ENCODE measurements at places on chromosomes 6 and 20.
A peak's percentile ranks its signal among the peaks of the same experiment; 100 is the strongest.

GRCh38 chr6:15519681-15520080 lies 143.1 kb downstream of the DTNBP1 start:
- no peak for DNase-seq

GRCh38 chr6:154981079-154981870 lies 13.8 kb upstream of the TIAM2 start:
- no peak for DNase-seq

DNA sequence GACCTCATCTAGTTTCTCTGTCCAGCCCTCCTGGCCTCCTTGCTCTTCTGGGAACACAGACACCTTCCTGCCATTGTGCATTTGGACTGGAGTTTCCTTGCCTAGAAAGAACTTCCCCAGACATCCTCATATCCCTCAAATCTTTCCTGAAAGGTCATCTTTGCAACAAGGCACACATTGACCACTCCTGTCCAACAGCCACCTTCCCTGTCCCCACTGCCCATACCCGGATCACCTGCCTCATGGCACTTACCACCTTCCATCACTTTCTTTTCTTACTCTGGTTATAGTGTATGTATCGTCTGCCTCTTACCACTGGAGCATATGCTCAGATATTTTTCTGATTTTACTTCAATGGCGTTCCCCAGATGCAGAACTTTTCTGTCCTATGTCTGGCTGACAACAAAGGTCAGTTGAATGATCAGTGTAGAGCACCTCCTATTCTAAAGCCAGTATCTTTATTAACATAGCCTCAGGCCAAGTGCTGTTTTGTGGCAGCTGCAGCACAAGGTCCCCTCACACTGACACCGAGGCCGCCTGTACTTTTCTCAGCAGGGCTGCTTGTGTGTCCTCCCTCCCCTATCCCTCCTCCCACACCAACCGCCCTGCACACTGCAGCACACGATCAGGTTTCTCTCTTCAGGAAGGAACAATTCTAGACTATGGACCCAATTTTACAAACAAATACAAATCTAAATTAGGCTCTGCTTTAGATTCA lies 4.1 kb downstream of the HLA-C start:
- DNase-seq, result no peak

GRCh38 chr6:129473546-129473945 lies 236.4 kb downstream of the ARHGAP18 start:
- DNase-seq, result no peak

DNA sequence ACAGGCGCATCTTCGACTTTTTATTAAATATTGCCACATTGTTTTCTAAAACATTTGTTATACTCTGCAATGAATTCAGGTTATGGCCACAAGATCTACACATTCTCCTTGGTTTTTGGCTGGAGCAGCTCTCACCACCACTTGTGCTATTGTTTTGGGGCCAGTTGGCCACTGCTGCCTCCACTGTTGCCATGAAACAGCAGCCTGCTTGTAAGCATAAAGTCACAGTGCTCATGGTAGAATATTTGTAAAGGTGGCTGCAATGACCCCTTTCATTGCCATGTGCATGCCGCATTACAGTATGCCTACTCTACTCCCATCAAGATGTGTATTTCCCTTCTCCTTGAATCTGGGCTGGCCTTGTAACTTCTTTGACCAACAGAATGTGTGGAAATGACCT lies 141.4 kb downstream of the SCML4 start:
- no peak for DNase-seq

- no peak for DNase-seq
Measured at GRCh38 chr6:3267162-3267561, 8.4 kb downstream of the PSMG4 start.

GRCh38 chr6:100103194-100103593 lies 109.2 kb upstream of the MCHR2 start:
- DNase-seq, result no peak

GRCh38 chr20:46306743-46307138 lies 1.6 kb downstream of the CDH22 start:
- DNase-seq, result no peak

- peak; percentile 86 for DNase-seq
Measured at GRCh38 chr20:51318058-51318949, 224.2 kb downstream of the NFATC2 start.

DNA sequence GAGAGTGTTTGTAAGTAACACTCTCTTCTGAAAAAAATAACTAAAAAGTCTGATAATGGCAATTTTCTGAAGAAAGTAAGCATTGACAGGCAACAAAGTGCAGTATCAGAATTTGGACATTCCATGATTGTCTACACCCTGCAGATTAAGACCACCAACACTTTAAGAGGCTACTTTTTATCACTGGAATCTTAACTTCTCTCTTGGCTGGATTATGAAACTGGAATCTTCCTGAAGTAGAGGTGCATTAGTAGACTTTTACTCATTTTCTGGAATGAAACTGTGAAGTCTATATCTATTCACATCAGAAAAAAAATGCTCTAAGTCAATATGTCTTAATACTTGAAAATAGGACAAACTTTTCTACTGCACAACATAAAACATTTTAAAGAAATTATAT lies 547.5 kb downstream of the COL12A1 start:
- DNase-seq, result no peak

- DNase-seq, result no peak
Measured at GRCh38 chr6:3904518-3904917, 55.3 kb downstream of the FAM50B start.

DNA sequence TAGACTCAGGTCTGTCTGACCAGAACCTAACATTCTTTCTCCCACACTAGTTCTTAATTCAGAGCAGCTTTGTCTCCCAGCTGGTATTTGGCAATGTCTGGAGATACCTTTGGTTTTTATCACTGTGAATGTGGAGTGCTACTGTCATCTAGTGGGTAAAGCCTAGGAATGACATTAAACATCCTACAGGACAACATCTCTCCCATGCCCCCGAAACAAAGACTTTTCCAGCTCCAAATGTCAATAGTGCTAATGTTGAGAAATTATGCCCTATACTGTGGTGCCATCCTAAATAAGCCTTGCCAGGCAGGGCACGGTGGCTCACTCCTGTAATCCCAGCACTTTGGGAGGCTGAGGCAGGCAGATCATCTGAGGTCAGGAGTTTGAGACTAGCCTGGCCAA lies 4.2 kb upstream of the TTPAL start:
- DNase-seq, result no peak

GRCh38 chr6:158962371-158962770 lies 37.6 kb downstream of the RSPH3 start:
- no peak for DNase-seq

GRCh38 chr6:26089272-26089671 lies 2.0 kb downstream of the HFE start:
- no peak for DNase-seq

DNA sequence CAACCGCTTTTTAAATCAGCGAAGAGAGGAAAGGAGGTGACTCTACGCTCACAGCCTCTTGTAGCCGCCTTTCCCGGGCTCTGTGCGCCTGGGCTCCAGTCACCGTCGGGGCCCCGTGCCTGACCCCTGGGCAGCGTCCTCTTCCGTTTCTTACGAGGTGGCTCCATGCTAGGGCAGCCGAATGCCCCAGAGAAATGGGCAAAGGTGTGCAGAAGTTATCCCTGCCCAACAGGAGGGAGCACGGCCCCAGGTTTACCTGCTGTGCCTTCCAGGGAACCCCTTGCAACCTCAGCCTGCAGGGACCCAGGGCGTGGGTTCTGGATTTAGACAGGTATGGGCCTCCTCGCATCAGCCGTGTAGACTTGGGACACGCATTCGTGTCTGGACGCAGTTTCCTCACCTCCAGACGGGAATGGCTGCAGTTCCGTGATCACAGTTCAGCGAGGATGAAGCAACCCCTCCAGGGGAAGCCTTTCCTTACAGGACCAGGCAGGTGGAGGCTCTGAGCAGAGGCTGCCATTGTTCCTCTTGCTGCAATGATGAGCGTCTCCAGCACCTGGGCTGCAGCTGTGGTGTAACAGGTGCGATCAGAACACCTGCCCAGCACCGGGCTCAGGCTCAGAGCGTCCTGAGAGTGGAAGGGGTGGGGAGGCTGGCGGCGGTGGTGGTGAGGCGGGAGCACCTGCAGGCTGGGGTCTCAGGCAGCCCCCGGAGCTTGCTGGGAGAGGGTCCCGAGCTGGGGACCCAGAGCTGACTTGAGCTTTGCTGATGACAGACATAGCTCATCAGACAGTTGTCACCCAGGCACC lies 81.3 kb upstream of the BHLHE23 start:
- no peak for DNase-seq

- no peak for DNase-seq
Measured at GRCh38 chr20:62643521-62644043, 1.3 kb downstream of the SLCO4A1 start.

DNA sequence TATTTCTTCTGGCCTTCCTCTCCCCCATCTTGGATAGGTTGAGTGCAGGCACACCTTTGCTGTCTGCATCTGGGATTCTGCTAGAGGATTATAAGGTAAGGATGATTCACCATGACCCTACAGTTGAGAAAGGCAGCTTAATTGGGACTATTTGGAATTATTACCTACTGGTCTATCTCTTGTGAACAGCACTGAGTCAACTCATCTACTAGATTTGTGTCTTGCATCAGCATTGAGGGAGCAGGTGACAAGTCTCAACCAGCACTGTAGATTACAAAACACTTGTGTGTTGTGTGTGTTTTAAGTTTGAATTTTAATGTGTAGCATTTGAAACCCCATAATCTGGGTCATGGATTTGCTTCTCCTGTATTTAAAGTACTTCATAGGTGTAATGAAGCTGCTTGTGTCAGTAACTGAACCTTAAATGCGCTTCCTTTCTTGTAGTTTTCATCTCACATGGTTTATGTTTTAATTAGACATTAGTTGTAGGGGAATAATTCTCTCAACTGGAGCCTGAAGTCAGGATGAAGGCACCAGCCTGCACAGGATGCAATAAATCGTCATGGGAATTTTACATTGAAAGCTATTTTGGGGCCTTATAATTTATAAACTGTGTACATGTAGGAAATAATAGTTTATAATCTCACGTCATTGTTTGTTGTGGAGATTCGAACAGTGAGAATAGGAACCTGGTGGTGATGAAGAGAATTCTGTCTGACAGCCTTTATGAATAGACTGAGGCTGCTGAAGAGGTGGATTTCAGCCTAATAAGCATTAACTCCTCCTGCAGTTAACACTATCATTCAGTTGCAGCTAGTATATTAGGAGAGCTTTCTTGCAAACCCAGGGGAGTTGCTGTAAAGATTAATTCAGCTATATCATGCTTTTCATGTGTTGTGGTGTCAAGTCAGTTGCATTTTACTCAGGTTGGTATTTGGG lies 125.1 kb downstream of the JARID2 start:
- no peak for DNase-seq

GRCh38 chr6:135106611-135107010 lies 52.0 kb upstream of the HBS1L start:
- no peak for DNase-seq

DNA sequence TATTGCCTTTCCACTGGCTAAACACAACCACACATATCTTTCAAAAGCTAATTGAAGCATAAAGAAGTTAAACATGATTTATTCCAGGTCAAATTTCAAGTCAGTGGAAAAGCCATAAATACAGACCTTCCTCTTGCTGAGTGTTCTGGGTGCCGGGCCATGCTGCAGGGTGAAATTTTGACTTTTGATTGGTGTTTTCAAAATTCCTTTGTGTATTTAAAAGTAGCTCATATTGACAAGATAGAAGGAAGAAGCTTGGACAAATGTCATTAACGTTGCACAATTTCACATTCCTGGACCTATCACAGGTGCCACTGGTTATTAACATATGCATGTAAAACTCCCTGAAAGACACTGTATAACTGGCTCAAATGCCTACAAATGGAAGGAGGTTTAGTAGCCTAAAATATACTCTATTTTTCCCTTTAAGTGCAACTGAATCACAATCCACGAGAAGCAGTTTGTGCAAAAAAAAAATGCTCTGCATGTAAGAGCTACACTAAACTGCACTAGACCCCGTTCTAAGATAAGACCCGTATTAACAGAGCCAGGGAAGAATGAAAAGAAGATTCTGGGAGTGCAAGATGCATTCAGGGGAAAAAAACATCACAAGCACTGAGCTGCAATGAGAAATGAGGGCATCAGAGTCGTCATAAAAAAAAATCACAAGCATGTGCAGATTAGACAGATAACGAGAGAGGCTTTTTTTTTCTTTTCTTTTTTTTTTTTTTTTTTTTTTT lies 30.4 kb downstream of the ATXN1 start:
- no peak for DNase-seq

DNA sequence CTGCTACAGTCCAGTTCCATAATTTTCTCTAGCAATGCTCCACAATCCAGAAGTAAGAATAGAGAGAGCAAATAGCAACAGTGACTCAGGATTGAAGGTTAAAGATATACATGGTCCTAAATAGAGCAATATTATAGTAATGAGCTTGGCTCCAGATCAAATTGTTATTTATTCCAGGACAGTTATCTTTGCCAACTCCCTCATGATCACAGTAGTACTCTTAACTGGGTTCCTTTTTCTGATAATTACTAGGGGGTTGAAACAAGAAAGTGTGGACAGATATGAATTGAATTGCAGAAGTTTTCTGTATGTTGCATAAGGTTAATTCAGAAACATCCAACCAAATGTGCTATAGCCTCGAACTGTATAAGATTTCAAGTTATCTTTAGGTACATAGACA lies 11.9 kb downstream of the FAM184A start:
- no peak for DNase-seq

- DNase-seq, result no peak
Measured at GRCh38 chr20:19778404-19778803, 20.3 kb downstream of the RIN2 start.

- DNase-seq, result no peak
Measured at GRCh38 chr6:167554854-167555253, 230.0 kb downstream of the TTLL2 start.

DNA sequence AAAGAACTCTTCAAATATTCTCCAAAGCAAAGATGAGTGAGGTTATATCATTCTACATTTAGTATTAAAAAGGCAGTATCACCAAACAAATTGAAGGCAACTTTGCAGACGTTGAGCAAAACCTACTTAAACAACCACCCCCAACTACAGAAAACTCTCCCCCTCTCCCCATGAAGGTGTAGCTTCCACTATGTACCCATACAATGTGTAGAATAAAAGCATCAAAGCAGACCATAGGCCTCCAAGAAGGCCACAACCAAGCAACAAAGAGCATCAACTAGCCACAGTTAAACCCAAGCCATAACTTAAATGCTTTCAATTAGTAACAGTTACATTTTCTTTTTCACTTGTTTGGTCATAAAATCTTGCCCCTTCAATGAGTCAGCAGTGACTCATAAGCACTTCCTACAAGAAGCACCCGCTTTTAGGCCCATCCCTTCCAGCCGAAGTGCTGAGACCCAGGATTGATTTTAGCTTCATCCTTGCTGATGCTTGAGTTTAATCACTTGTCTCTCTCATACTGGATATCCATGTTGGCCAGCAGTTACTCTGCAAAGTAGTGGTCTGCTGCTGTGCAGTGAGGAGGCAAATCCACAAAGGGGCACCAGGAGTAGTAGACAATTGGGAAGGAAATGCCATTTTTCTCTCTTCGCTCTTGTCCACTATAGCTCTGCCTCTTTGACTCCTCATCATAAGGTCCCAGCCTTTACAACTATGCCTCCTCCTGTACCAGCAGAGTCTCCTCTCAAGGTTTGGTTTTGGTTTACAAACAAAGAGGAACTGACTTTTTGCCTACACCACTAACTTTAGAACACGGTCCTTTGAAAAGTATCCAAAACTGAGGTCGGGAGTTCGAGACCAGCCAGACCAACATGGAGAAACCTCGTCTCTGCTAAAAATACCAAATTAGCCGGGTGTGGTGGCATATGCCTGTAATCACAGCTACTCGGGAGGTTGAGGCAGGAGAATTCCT lies 8.4 kb upstream of the NUP153 start:
- DNase-seq, result peak; percentile 47

Data from stimulated activated CD8-positive, alpha-beta memory T cell treated with anti-CD3 and anti-CD28 coated beads, Interleukin-4, amount 100 ng/mL, for 48 hours (primary cell).